ENCODE measurements at places on chromosomes 3 and 15.

DNA sequence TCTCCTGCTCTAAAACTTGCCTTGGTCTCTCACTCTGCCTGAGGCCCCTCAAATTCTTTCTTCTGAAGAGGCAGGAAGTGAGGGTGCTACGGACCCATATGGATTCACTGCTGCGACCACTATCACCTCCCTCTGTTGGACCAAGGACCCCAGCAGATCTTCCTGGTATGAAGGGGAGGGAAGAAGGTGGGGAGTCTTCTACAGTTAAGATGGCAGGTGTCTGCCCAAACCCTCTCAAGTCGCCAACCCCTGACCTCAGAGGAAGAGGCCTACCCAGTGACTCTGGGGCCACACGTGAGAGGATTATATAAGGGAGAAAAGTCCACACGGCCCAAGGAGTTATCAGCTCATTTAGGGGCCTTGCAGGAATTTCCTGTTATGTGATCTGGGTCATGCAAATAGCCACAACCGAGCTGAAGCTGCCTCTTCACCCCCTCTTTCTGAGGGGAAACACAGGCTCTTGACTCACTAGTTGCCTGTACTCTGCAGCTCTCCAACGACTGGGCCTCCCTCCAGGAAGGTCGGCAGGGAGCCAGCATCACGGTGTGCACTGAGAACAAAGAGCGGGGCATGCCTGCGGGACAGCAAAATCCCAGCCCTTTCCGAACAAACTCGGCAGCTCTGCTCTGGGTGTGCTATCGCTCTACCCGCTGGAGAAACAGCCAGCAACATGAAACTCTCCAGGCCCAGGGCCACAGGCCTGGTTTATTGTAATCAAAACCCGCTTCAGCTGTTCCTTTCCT is 116.0 kb downstream of the XXYLT1 start:
- DNase-seq, result no peak

DNA sequence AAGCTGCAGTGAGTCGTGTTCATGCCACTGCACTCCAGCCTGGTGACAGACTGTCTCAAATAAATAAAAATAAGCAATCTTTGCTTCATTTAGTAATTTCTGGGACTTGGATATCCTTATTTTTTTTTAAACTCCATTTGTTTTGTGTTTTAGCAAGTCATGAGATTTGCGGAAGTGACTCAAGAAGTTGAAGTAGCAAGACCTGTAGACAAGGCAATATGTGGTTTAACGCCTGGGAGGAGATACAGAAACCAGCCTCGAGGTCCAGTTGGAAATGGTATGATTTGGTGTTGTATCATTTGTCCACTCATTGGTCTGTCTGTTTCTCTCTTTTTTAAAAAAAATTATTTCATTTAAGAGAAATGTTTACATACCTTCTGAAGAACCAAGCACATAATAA is 16.6 kb upstream of the RPLP1 start:
- no peak for DNase-seq

- DNase-seq, result no peak
Measured at GRCh38 chr3:67515778-67516177, 138.6 kb downstream of the SUCLG2 start.

GRCh38 chr3:143751643-143752178 is 96.6 kb downstream of the SLC9A9 start:
- DNase-seq, result peak; percentile 12

DNA sequence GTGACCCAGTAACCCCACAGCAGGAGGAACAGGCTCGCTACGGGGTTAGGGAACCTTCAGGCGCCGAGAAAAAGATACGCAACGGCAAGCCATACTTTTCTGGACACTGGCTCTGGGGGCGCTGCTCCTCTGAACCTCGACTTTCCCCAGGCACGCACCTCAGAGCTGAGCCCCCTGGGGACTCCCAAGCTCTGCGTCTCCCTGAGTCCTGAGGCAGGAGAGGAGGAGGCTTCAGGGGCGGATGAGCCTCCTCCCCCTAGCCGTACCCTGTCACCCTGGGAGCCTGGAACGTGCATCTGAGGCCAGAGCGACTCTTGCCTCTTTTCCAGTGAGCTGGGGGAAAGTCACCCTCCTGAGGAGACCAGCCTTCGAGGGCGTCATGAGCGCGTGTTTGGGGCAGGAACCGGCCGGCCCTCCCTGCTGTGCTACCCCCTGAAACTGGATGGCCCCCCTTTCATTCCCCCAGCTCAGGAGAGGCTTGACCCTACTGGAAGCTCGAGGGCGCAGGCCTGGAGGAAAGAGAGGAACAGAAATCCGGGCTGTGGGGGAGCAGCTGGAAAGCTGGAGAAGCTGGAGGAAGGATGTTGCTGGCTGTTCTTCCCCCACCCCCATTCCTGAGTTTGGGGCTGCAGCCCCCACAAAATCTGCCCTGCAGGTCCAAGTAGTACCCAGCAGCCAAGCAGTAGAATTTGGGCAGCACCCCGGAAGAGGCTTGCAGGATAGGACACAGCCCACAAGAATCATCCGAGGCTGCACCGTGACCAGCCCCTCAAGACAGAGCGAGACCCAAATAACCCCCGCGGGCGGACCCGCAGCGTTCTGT is 25.1 kb upstream of the POLG start:
- DNase-seq, result no peak

- peak; percentile 11 for DNase-seq
Measured at GRCh38 chr15:91258415-91258759, 158.3 kb downstream of the SV2B start.

DNA sequence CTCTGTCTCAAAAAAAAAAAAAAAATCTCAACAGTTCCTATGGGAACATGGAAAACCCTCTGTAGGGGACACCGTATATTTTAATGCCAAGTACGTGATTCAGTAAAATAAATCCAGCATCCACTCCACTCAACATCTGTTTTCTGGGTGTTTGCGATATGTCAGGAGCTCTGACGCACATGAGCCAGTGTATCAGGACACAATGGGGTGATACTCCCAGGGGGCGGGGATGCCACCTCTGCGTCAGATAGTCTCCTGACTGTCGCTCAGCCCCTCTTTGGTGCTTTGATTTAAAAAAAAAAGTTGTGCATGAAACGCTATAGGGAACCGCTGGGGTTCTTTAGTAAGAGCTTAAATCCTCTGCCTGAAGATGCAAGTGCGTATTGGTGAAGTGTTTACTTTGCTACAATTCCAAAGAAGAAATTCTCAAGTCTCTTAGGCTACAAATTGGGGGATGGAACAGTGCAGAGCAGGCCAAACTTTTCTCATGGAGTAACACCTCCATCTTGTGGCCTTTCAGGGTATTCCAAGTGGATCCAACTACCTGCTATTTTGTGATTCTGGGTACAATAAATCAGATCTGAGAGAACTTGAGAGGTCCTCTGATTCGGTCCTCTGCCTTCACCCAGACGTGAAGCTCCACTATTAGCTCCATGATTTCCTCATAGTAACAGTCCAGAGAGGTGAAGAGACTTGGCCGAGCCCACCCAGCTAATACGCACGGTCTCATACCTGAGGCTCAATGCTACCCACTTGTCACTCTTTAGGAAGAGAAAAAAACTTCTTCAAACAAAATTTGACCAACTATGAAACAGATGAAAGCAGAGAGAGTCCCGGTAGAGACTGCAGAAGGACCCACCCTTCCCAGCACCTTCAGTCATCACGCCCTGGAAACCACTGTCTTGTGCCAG is 9.3 kb upstream of the NR2E3 start:
- DNase-seq, result no peak

- no peak for DNase-seq
Measured at GRCh38 chr3:148873977-148874376, 8.9 kb downstream of the CPA3 start.

DNA sequence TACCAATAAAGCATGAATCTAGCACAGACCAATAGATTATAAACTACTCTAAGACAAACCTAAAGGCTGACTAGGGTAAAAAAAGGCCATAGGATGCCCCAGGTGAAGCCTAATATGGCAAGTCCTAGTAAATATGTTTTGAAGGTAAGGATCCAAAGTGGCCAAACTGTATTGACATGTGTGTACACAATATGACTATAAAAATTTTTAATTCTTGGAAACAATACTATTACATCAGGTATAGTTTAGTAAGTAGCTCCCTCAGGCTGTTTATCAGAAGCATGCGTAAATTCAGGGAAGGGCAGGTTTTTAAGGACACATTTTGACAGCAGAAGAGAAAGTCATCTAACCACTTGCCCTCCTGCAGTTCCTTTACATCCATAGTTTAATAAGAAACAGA is 18.8 kb downstream of the GNB4 start:
- no peak for DNase-seq

DNA sequence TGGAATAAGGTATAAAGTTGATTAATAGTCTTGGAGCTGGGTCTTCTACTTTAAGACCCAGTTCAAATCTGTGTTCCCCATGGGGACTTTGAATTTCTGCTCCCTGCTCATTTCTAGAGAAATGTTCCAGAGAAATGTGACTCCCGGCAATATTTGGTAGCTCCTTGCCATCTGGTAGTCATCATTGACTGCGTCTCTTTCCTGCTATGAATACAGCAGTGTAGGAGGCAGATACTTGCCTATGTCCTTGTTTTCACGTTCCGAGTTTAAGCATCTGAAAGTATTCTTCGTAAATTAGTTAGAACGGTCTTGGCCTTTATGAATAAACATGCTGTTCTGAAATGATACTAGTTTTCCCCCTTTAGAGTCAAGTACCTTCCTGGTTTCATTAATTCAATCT is 352.9 kb downstream of the PTPRG start:
- no peak for DNase-seq

DNA sequence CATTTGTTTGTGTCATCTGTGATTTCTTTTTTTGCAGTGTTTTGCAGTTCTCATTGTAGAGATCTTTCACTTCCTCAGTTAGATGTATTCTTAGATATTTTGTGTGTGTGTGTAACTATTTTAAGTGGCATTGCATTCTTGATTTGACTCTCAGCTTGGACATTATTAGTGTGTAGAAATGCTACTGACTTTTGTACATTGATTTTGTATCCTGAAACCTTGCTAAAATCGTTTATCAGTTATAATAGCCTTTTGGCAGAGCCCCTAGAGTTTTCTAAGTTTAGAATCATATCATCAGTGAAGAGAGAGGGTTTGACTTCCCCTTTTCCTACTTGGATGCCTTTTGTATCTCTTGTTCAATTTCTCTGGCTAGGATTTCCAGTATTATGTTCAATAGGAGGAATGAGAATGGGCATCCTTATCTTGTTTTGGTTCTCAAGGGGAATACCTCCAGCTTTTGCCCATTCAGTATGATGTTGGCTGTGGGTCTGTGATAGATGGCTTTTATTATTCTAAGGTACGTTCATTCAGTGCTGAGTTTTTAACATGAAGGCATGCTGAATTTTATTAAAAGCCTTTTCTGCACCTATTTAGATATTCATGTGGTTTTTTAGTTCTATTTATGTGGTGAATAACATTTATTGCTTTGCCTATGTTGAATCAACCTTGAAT is 211.7 kb downstream of the MBNL1 start:
- no peak for DNase-seq

DNA sequence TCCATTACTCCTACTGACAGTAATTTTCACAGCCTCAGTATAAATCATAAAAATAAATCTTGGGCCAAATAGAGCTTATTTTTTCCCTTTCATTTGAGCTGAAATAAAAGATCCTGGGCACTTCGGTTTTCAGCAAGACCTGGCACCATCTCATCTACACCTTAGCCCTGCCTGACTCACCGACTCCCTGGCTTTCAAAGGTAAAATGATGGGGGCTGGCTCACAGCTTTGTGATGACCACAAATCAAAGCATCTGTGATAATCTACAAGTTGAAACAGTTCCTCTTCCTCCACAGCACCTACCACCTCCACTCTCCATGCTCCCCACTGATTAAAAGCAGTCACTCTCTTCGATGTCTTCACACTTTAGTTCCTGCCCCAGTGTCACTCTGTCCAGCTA is 27.6 kb downstream of the DET1 start:
- no peak for DNase-seq

DNA sequence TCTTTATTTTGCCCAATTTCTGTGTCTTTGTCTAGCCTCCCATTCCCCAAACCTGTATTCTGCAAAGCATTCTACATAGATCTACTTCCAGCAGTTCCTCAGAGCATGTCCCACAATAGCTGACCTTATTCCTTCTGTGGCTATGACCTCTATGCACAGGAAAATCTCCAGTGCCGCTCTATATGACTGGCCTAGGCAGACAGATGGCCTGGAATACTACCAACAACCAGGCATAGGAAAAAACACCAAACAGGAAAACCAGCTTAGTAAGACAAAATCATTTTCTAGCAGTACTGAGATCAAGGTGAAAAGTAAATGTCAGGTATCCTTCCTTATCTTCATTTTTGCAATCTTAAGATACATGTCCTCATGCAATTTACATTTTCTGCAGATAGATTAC is 1115.0 kb downstream of the IGSF11 start:
- no peak for DNase-seq

DNA sequence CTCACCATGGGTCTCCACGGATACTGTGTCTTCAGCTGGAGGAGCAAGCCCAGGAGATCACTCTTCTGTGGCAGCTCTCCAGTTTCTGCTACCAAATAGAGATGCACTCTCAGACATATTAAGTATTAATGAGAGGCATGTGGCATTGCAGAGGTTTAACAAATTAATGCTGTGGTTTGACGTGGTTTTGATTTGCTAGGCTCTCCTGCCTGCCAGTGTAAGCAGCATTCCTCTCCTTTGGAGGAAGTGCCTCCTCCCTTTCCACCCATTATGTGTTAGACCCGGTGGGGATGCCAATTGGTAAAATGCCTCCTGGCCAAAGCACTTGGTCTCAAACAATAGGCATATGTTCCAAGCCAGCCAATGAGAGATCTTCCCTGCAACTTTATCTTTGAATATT is 124.8 kb downstream of the MYLK start:
- DNase-seq, result no peak

- no peak for DNase-seq
Measured at GRCh38 chr3:101867511-101867910, 18.2 kb downstream of the NFKBIZ start.

DNA sequence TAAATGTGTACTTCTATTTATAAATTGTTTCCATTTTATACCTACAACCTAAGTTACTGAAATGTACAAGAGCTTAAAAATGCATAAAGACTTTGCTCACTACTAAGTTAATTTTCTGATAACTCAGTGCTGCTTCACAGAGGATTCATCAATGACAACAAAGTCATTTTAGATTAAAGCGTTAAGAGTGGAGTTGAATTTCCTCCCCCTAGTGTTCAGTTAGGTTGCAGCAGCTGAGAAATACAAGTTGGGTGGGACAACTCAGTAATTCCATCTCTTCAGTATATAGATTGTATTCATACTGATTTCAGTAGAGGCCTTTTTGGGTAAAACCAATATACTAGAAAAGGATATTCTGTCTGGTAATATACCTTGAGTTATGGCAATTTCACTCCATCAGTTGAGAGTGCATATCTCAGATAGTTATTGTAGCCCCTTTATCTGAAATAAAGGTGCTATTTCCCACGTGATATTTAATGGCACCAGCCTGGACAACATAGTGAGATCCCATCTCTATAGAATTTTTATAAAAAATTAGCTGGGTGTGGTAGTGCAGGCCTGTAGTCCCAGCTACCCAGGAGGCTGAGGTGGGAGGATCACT is 6.9 kb upstream of the RPL35A start:
- DNase-seq, result no peak

Measured in stimulated activated CD4-positive, alpha-beta T cell treated with anti-CD3 and anti-CD28 coated beads, Interleukin-1b, Interleukin-23, amount 100 ng/mL, for 48 hours (primary cell).